ENCODE measurements at places on chromosomes 11 and 22. TPM values are rescaled to one million over a fixed set of nuclear protein-coding genes. Genes with fewer than 3 reads are reported as not detected.

The FLRT1 gene
- total RNA-seq, result not detected

The CTSW gene
- total RNA-seq, result 44.3 TPM

The PNPLA3 gene
- total RNA-seq, result 0.16 TPM

The CRYBA4 gene
- total RNA-seq, result not detected

The OR4D5 gene
- not detected for total RNA-seq

The VPS51 gene
- total RNA-seq, result 120 TPM

The SRPRA gene
- total RNA-seq, result 157 TPM

Data from CD8-positive, alpha-beta memory T cell (primary cell).